Esophagus squamous epithelium (tissue), 5 donors: ENCODE measurements at places on chromosomes 1 and 21.

GRCh38 chr1:184219414-184219813 lies 167.4 kb upstream of the C1orf21 start:
- no peak for DNase-seq

- no peak for DNase-seq
Observed at GRCh38 chr1:90993245-90993644, 28.6 kb downstream of the ZNF644 start.

GRCh38 chr1:204003536-204003935 lies 69.4 kb upstream of the SOX13 start:
- DNase-seq: no peak

- no peak for DNase-seq
Observed at GRCh38 chr21:36803051-36803645, 104.2 kb downstream of the SIM2 start.

DNA sequence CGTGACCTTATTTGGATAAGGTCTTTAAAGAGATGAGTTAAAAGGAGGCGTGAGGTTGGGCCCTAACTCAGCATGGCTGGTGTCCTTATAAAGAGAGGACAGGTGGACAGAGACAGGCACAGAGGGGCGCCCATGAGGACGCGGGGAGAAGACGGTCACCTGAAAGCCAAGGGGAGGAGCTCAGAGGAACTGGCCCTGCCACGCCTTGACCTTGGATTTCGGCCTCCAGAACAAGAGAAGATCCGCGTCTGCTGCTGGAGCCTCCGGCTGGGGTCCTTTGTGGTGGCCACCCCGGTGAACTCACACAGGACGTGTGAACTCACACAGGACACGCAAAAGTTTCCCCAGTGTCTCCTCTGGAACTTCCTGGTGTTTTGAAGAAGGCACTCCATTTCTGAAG lies 122.7 kb downstream of the SIK1 start:
- DNase-seq: no peak

- DNase-seq: no peak
Observed at GRCh38 chr21:43312011-43312410, 114.9 kb downstream of the SIK1 start.

DNA sequence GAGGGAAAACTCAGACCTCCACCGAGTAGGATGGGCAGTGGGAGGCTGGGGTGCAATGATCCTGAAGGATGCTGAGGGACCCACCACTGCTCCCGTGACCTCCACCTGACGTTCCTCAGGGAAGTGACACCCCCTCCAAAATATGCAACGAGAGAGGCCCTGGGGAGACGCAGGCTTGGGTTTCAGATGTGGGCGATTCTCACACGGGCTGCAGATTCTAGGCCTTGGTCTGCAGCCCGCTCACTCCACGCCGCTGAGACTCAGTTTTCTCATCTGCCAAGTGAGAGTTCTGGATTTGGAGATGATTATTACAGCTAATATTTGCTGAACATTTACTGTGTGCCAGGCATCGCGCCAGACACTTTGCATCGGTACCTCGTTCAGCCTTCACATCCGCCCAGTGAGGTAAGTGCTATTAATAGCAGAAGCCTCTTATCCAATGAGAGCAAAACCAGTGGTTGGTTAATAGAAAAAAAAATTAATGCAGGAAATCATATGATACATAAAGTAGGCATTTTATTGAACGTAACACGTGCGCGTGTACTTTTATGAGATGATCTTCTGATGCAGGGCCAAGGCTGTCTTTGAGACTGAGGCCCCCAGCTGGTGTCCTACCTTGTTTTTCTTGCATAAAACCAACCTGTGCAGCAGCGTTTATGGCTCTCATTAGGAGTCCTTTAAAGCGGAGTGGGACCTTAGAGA lies 102.0 kb upstream of the RUNX3 start:
- DNase-seq: no peak

- no peak for DNase-seq
Observed at GRCh38 chr1:18104546-18105100, 3.0 kb upstream of the IGSF21 start.

GRCh38 chr1:27026621-27027574 lies 14.2 kb upstream of the TENT5B start:
- no peak for DNase-seq

- DNase-seq: no peak
Observed at GRCh38 chr1:218433744-218434143, 88.6 kb downstream of the TGFB2 start.

DNA sequence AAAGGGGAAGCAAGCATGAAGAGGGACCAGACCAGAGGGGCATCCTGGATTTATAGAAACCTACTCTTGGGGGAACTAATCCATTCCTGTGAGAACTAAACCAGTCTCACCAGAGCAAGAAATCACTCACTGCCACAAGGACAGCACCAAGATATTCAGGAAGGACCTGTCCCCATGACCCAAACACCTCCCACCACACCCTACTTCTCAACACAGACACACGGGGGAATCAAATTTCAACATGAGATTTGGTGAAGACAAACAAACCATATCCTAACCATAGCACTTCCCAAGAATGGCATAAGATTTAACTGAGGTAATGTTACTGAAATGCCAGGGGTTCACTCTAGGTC lies 12.1 kb upstream of the POU2F1 start:
- DNase-seq: no peak

- no peak for DNase-seq
Observed at GRCh38 chr1:230195199-230195598, 128.2 kb downstream of the GALNT2 start.

DNA sequence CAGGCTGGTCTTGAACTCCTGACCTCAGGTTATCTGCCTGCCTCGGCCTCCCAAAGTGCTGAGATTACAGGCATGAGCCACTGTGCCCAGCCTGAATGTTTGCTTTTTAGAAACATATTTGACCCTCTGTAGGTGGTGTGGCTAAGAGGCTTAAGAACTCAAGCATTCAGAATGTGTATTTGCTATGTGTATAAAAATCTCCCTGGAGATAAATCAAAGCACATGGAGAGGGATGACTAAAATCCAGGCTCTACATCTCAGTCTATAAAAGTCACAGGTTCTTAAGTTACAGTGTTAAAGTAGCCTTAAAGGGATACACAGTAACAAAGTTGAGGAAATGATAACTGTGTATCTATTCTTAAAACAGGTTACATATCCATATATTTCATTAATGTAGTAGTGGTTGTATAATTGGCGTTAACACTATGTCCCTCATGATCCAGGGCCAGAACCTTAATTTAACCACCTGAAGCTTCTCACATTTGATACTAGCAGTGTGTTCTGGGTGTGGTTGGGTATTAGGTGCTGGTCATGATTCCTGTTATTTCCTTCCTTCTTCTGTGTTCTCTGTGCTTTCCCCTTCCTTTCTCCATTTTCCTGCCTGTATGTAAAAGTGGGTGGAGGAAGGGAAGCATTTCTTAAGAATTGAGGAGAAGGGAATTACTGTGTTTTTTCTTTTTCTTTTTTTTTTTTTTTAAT lies 16.2 kb downstream of the GIPC2 start:
- DNase-seq: no peak

- DNase-seq: no peak
Observed at GRCh38 chr1:43564551-43565348, 34.1 kb downstream of the PTPRF start.

- DNase-seq: no peak
Observed at GRCh38 chr1:201490708-201491131, 16.2 kb downstream of the CSRP1 start.

DNA sequence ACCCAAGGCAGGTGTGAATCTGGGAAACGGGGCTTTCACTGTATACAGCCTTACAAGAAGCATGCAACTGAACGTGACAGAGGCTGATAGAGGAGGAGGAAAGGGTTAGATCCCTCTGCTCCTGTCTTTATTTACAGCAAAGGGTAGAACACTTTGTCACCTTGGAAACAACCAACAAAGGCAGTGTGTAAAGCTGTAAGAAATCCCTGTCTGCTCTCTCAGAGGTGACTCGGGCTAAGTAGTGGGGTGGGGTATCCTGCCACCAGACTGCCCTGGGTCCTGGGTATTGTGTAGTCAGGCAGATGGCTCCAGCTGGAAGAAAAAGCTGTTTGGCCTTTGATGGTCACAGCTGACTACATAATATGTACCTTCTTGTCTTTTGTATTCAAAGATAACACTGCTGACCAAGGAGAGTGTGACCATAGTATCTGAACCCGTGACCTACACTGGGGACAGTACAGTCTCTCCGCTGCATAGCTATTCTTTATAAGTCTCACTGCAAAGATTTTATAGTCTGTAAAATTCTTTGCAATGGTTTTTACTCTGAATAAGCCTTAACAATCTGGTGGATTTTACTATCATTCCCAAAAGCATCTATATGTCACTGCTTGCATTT lies 22.1 kb upstream of the POU2F1 start:
- DNase-seq: no peak

DNA sequence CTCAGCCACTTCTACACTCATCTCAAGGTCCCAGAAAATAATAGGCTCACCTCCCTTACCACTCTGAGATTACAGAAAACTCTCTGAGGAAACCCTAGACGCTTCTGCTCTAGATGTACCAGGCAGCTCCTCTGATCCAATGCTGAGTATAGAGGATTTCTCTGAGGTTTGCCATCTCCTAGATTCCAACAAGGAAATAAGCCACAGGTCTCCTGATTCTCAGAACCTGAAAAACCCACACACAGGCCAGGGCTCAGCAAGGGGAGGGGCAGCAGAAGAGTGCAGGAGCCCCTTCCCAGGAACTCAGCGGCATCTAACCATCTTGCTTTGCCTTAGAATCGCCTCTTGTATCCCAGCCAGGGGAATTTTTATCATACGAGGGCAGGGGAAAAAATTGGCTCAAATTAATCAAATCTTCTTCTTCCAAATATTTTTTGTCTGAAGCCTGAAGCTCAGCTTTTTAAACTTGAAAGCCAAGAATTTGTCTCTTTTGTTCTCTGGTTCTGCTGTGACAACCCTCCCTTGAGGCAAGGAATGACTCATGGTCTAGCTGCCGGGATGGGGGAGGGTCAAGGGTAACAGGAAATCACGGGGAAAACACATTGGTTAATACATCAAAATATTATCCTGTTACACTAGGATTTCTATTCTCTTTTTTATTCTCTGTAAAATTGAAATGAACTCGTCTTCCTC lies 30.8 kb downstream of the GORAB start:
- no peak for DNase-seq

DNA sequence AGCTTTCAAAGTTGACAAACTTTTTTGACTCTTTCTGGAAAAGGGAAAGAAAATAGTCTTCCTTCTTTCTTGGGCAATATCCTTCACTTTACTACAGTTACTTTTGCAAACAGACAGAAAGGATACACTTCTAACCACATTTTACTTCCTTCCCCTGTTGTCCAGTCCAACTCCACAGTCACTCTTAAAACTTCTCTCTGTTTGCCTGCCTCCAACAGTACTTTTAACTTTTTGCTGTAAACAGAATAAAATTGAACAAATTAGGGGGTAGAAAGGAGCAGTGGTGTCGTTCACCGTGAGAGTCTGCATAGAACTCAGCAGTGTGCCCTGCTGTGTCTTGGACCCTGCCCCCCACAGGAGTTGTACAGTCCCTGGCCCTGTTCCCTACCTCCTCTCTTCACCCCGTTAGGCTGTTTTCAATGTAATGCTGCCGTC lies 160.8 kb upstream of the SGIP1 start:
- no peak for DNase-seq
